ENCODE measurements at places on chromosomes 13 and 19.

- DNase-seq = no peak
These were observed 67.6 kb downstream of the RASL11A start for GRCh38 chr13:27338207-27338606.

GRCh38 chr13:91112924-91113277 is 234.6 kb upstream of the MIR17HG start:
- DNase-seq = no peak

- DNase-seq = no peak
These were observed 1636.8 kb downstream of the PCDH9 start for GRCh38 chr13:65593298-65593874.

DNA sequence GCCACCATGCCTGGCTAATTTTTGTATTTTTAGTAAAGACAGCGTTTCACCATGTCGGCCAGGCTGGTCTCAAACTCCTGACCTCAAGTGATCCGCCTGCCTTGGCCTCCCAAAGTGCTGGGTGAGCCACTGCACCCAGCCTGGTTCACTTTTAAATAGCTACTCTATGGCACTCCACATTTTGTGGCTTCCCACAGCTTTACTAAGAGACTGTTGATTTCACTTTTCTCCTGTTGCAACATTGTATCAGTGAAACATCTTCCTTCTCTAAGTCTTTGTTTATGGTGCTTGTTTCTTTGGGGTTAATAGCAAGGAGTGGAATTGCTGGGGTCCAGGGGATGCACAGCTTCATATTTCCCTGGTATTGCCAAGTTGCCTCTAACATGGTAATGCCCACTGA is 12.3 kb downstream of the TMEM38A start:
- DNase-seq = no peak

- no peak for DNase-seq
These were observed 112.0 kb upstream of the CLDN10 start for GRCh38 chr13:95440441-95441088.

All from CD4-positive, alpha-beta T cell treated with Interferon alpha-2 for 1 hour (primary cell).